ENCODE measurements at places on chromosomes 16 and 17.

- no peak for DNase-seq
These were observed 618 bp downstream of the GGA3 start for GRCh38 chr17:75260641-75261335.

- DNase-seq: no peak
These were observed 7.7 kb downstream of the ARHGAP17 start for GRCh38 chr16:25007284-25007984.

GRCh38 chr17:76753061-76753961 lies 15.4 kb downstream of the MFSD11 start:
- no peak for DNase-seq

- DNase-seq: no peak
These were observed 38.3 kb upstream of the HSBP1 start for GRCh38 chr16:83769397-83770008.

DNA sequence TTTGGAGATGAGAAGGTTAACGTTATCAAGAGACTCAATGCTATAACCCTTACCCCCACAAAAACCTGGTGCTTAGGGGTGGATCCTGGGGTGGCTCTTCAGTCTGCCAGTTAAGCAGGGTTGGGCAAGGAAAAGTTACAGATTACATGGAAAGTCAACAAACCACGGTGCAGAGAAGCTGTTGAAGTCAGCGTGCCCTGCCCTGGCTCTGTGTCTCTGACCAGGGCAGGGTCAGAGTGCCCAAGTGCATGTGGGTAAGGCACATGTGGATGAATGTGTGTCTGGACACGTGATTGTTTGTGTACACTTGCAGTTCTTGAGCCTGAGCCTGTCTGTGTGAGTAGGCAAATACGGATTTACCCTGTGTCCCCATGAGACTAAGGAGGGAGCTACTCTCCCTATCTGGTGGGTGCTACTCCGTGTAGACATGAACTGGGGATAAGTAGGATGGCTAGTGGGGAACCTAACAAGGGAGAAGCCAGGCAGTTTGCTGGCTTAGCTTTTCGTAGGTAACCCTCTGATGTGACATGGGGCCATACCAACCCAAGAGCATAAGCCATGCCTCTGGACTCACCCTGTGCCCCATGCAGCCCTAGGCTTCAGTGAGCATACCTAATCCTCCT lies 5.5 kb downstream of the IGFBP4 start:
- no peak for DNase-seq

DNA sequence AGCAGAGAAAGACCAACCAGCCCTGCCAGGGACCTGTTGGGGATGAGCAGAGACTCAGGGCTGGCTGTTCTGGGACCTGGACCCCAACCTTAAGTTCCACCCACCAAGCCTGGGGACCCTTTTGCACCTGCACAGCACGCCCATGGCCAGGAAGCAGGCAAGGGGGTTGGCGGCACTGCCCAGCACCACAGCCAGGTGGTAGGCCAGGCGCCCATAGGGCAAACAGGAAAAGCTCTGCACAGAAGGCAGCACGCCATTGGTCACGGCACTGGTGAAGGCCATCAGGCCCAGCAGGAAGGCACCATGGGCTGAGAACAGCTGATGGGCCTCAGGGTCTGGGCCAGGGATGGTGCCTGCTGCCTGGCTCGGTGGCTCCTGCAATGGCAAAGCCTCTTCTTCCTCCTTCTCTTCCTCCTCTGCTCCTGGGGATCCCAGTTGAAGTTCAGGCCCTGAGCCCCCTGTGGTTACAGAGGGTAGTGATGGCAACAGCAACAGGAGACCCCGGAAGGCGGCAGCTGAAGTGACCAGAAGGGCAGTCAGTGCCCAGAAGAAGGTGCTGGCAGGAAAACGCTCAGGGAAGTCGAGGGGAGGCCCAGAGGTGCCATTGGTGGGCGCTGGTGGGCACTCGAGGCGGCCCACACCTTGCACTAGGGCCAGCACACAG lies 1.7 kb downstream of the SLC52A1 start:
- DNase-seq: no peak

GRCh38 chr17:32327911-32328310 lies 14.1 kb downstream of the C17orf75 start:
- DNase-seq: no peak

DNA sequence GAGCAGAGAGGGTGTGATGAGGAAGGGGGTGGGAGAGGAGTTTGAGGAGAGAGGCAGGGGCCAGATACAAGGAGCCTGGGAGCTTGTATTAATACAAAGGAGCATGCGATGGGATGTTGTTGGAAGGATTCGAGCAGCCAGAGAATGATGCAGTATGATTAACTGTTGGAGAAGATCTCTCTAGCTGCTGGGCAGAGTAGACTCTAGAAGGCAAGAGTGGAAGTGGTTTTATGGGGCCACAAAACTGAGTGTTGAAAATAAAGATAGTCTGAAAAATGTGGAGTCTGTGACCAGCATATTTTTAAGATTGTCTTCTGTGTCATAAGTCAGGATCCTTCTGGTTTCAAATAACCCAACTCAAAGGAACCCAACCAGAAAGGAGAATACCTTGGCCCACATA lies 98.3 kb downstream of the MSI2 start:
- DNase-seq: no peak

GRCh38 chr17:72922219-72922618 lies 170.3 kb downstream of the SLC39A11 start:
- DNase-seq: no peak

DNA sequence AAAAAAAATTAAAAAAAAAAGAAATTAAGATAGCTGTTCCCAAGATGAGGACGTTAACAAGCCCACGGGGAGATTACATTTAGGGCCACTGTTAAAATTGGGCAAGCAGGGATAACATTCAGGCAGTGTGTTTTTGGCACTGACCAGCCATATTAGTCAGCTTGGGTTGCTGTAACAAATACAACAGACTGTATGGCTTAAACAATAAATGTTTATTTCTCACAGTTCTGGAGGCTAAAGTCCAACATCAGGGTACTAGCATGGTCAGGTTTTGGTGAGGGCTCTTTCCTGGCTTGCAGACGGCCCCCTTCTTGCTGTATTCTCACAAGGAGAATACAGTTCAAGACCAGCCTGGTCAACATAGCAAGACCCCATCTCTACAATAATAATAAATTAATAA lies 31.3 kb downstream of the ARSG start:
- DNase-seq: no peak

GRCh38 chr17:14318918-14319205 lies 18.0 kb downstream of the HS3ST3B1 start:
- DNase-seq: no peak

DNA sequence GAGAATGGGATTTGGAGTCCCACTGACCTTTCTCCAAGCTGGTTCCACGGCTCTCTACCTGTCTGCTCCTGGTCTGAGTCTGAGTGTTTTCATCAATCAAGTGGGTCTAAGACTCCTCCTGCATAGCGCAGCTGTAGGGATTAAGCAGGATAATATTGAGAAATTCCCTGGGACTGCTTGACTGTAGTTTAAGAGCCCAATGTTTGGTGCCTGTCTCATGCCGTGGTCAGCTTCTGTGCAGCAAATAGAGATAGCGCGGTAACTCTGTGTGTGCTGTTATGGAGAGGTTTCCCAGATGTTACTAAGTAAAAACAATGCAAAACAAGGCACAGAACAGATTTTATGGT lies 21.4 kb downstream of the RPTOR start:
- DNase-seq: no peak
